ENCODE measurements at places on chromosomes 7 and 10.

DNA sequence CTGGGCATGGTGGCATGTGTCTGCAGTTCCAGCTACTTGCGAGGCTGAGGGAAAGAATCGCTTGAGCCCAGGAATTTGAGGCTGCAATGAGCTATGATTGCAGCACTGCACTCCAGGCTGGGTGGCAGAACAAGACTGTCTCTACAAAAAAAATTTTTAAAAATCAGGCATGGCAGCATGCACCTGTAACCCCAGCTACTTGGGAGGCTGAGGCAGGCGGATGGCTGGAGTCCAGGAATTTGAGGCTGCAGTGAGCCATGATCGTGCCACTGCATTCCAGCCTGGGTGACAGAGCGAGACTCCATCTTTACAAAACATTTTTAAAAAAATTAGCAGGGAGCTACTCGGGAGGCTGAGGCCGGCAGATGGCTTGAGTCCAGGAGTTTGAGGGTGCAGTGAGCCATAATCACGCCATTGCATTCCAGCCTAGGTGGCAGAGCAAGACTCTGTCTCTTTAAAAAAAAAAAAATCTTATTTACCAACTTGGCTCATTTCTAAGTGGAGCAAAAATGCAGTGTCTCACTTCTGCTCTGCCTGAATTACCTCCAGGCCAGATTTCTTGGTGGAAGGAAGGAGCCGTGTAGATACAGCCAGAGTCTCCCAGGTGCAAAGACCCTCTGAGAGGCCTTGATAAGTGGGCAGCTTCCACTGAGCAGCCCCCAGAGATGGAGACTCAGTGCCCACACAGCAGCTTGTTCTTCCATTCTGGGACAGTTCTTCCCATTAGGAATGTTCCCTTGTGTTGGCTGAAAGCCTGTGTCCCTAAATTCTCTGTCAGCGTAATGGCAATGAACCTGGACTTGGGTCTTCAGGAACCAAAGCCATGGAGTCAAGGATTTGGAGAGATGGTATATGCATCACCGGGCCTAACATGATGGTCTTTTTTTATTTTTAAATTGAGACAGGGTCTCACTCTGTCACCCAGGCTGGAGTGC is 30.0 kb downstream of the GTF2IRD1 start:
- no peak for DNase-seq

GRCh38 chr7:103521937-103522336 is 75.9 kb upstream of the SLC26A5 start:
- DNase-seq: no peak

- no peak for DNase-seq
Measured at GRCh38 chr7:127815631-127816145, 163.7 kb downstream of the SND1 start.

GRCh38 chr10:70458329-70459060 is 17.0 kb upstream of the NODAL start:
- DNase-seq: no peak

DNA sequence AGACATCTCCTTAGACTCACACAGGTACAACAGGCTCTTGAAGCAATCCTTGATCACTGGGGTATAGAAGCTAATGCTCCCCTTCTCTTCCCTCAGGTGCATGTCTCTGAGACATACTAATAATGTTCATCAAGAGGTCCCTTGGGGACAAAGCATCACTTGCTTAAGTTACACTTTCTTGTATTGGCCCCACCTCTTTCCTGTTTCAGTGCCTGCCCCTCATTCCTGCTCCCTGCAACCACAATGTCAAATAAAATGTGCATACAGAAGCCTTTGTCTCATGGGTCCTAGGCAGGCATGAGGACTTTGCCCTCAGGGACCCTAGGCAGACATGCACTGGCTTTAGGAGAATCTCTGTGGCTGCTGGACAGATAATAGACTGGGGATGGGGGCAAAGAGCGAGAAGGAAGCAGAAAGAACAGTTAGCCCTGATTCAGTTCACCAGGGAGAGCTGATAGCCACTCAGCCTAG is 175.0 kb upstream of the NPY start:
- DNase-seq: no peak

DNA sequence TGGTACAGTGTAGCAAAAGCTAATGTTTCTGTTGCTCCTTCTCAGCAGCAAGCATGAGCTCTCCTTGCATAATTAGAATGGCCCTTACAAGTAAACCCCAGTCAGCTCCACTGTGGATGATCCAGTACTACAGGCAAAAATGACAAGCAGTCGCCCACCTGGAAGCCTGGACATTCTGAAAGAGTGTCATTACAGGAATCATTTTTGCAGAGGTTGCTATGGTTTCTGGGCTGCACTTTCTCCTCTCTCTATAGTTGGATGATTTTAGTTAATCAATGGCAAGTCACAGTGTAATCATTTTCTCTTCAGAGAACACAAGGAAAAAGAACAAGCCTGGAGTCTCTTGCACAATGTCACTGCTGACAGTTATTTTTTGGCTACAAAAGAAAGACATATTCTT is 102.9 kb upstream of the MYO3A start:
- DNase-seq: no peak

GRCh38 chr7:148963583-148964482 is 64.5 kb downstream of the PDIA4 start:
- DNase-seq: no peak

GRCh38 chr7:35728412-35729060 is 33.6 kb upstream of the HERPUD2 start:
- DNase-seq: no peak

DNA sequence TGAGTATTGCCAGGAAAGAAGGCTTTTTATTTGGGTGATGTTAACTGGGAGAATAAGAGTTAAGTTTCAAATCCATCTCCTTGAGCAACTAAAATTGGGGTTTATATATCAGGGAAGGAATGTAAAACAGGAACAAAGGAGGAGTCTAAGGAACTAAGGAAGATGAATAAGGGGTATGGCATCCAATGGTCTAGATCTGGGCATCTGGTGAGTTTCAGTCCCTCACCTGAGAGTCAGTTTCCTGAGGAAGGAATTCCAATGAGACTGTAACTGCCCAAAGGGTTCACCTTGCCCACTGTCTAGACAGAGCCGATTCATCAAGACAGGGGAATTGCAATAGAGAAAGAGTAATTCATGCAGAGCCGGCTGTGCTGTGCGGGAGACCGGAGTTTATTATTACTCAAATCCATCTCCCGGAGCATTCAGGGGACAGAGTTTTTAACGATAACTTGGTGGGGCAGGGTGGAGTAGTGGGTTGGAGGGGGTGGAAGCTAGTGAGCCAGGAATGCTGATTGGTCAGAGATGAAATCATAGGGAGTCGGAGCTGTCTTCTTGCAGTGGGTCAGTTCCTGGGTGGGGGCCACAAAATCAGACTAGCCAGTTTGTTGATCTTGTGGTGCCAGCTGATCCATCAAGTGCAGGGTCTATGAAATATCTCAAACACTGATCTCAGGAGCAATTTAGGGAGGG is 188.3 kb upstream of the STK17A start:
- no peak for DNase-seq

GRCh38 chr7:144391823-144392255 is 11.7 kb downstream of the NOBOX start:
- DNase-seq: peak; percentile 57

- DNase-seq: no peak
Measured at GRCh38 chr7:130476297-130477150, 15.4 kb upstream of the MEST start.

Measured in urinary bladder (tissue), 4 donors.